Activated CD4-positive, alpha-beta T cell treated with anti-CD3 and anti-CD28 coated beads for 36 hours (primary cell): ENCODE measurements at places on chromosomes 6 and 20. TPM values are rescaled to one million over a fixed set of nuclear protein-coding genes. Genes with fewer than 3 reads are reported as not detected.

Gene R3HDML
- not detected for total RNA-seq

DNA sequence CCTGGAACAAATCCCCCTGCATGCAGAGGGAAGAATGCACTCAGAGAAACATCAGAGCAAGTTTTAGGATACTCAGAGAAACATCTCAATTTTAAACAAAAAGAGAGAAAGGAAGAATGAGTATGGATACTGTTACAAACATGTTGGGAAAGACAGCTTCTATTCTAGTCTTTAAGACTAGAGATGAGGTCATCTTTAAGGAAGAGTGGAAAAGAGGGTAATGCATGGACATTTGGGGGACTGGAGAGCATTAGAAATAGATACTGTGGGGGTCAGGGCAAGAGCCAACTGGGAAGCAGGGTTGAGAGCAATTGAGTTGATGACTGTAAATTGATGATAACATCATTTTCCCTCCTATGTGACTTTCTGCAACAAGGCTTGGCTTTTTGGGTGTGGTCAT is 431.2 kb downstream of the CDH26 start:
- DNase-seq, result no peak

Gene OR12D3
- total RNA-seq, result not detected

GRCh38 chr20:25481918-25482253 is 74.4 kb downstream of the GINS1 start:
- DNase-seq, result no peak

GRCh38 chr6:108751282-108751681 is 96.9 kb upstream of the ARMC2 start:
- DNase-seq, result no peak

Gene MACROD2
- total RNA-seq, result not detected

Gene ERVFRD-1
- not detected for total RNA-seq

DNA sequence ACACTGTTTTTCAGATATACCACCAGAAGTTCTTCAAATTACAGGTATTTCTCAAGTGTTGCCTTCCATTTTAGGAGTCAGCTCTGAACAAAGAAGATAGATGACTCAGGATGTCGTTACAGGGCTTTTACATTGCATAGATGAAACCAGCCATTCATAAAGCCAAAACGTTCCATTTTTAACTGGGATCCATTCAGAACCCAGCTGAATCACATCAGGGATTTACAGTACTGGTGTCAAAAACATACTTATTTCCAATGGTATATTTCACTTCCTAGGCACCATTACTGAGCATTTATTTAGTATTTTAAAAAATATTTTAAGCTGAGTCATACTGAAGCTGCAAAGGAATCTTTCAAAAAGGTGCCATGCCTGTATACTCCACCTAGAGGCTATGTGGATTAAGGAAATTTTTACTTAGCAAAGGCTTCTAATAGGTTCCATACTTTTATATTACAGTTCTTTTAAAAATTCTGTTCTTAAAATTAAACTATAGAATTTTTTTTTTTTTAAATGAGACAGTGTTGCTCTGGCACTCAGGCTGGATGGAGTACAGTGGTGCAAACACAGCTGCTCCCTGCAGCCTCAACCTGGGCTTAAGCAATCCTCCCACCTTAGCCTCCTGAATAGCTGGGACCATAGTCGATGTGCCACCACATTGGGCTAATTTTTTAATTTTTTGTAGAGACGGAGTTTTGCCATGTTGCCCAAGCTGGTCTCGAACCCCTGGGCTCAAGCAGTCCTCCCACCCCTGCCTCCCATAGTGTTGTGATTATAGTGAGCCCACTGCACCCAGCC is 2.6 kb downstream of the ASF1A start:
- no peak for DNase-seq

GRCh38 chr6:162385980-162386379 is 341.6 kb downstream of the PRKN start:
- DNase-seq, result no peak

- DNase-seq, result peak; percentile 79
Measured at GRCh38 chr6:31822036-31822821, 5.3 kb upstream of the HSPA1B start.

DNA sequence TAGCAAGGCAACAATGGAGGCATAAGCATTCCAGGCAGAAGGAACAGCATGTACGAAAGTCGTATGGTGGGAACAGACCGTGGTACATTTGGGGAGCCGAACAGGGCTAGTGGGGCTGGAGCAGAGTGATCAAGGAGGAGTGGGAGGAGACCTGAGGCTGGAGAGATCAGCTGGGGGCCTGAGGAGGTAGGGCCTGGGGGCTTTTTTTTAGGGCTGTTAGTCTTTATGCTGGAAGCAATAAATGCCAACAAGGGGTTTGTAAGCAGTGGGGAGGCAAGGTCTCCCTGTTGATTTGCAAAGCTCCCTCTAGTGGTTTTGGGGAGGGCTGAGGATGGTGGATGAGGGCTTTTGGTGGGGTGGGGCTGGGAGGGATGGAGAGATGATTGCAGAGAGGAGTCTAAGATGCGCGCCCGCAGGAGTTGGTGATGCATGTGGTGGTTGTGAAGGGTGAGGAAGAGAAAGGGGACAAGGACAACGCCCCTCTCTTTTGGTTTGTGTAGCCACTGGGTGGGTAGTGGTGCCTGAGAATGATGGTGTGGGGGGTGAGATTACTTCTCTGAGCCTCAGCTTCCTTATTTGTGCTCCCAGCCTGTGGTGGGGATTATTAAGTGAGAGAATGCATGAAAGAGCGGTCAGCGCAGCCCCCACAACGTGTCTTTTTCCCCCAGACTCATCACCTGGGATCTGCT is 74.1 kb upstream of the TOX2 start:
- peak; percentile 66 for DNase-seq

DNA sequence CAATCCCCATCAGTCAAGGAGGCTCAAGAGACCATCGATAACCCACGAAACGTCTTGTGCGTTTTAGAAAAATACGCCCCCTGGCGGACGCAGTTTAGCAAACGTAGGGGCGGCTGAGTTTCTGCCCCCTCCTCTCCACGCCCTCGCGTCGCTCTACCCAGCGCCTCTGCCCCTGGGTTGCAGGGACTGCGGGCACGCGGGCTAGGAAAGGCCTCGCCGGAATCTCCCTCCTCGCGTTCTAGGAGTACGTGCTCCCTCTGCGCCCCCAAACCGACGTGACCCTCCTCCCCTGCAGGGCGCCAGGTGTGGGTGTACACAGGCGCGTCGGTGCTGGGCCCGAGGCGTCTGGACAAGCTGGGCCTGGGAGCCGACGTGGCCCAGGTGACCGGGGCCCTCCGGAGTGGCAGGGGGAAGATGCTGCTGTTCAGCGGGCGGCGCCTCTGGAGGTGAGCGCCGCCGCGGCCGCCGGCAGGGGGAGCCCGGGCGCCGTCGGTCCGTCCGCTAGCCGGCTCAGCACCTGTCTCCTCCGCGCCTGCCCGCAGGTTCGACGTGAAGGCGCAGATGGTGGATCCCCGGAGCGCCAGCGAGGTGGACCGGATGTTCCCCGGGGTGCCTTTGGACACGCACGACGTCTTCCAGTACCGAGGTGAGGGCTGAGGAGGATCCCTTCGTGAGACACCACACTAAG is 5.3 kb downstream of the MMP9 start:
- peak; percentile 85 for DNase-seq

Gene CNBD2
- total RNA-seq, result 3.5 TPM

Gene ALDH5A1
- total RNA-seq, result 18.8 TPM

- no peak for DNase-seq
Measured at GRCh38 chr20:35013421-35014411, 58.0 kb downstream of the MYH7B start.

DNA sequence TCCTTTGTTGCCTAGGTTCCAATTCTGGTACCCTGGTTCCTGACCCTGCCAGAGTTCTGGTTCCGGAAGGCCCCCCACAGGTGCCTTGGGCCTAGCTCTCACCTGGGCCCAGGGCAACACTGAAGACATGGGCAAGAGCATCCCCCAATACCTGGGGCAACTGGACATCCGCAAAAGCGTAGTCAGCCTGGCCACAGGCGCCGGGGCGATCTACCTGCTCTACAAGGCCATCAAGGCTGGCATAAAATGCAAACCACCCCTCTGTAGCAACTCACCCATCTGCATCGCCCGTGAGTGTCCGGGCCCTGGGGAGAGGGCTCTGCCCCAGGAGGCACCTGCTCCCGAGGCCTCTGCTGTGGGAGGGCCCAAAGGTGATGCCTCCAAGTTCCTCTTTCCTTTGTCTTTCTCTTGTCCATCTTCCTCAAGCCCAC is at the start of gene ARMC12:
Gene ARMC12 (plus strand): TSS at position 51 of the 431 bp plus-strand sequence. CDS start 77 bp downstream, at position 128.
- no peak for DNase-seq

DNA sequence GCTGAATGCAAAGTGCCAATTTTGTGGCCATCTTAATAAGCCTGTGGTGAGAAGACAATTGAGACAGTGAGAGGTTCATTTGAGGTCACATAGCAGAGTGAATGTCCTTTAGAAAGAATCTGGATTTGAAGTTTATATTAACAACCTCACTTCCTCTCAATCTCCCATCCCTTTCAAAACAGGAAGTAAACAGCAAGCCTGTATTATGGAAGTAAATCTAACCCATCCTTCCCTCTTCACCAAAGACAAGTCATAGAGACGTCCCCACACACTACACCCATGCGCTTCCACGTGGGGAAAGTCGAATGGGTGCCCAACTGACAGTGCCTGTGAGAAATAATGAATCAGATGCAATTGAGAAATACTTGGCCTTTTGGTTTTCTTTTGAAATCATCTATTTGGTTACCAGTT is 28.8 kb upstream of the CCND3 start:
- peak; percentile 84 for DNase-seq

DNA sequence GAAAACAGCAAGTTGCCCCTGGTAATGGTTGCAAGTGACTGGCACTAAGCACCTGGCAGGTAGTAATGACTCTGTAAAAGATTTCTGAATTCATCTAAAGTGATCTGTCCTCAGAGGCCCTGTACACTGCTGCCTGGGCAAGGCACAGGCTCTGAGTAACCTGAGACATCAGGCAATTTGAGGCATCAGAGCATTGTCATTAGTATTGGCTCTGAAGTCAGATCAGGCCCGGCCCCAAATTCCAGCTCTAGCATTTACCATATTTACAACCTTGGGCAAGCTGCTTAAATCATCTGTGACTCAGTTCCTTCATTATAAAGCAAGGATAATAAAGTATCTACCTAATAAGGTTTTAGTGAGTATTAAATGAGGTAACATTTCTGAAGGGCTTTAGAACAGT is 17.3 kb upstream of the TENT5A start:
- DNase-seq, result no peak

DNA sequence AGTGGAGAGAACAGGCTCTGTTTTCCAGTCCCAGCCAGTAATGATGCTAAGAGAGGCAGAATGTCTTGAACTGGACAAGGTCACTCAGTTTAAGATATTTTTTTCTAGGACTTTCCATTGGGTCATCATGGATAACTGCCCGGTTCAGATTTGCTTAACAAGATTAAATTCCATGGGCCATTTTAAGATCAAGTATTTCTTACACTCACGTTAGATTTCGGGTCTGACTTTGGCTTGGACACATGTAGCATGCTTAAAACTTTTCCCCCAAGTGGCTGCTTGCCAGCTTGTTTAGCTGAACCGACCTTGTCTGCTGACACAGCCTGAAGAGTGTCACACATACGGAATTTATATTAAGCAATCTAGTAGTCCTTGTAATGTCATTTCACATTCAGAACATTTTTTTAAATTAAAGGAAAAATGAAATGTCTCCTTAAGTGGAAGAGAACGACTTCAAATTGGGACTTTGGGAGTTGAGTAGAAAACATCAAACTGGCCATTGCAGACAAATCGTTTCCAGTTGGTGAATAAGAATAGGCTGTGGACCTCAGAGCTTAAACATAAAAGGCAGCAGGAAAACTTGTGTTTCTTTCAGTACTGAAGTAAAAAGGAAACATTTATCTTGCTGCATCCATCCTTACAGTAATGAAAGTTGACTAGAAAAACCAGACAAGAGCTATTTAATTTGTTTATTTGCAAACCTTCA is 29.0 kb downstream of the ARMC2 start:
- DNase-seq, result no peak

Gene CEP57L1
- total RNA-seq, result 23.8 TPM

- DNase-seq, result no peak
Measured at GRCh38 chr6:139871803-139872510, 497.5 kb upstream of the CITED2 start.

- DNase-seq, result no peak
Measured at GRCh38 chr20:6530779-6531315, 236.6 kb upstream of the BMP2 start.

- DNase-seq, result no peak
Measured at GRCh38 chr6:134706153-134706552, 243.7 kb downstream of the ALDH8A1 start.

DNA sequence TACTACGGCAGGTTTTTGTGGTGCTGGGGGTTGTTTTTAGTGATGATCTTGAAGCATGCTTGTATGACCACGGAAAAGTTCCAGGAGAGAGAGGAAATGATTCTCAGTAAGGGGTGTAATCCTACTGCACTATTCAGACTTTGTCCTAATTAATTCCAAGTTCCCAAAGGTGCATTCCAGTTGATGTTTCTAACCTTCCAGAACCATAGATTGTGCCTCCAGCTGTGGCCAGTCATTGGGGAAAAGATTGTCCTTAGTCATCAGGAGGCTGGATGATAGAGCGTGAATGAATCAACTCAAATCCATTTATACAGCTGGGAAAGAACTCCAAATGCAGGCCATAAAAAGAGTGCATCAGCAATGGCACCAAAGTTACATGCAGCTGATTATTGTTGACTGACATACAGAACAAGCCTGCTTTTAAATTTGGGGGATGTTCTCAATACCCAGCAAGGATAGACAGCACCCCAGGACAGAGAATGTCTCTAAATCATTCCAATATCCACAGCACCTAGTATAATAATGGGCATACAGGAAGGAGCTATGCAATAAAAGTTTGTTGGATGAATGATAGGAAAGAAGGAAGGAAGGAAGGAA is 27.8 kb upstream of the PKHD1 start:
- DNase-seq, result no peak

DNA sequence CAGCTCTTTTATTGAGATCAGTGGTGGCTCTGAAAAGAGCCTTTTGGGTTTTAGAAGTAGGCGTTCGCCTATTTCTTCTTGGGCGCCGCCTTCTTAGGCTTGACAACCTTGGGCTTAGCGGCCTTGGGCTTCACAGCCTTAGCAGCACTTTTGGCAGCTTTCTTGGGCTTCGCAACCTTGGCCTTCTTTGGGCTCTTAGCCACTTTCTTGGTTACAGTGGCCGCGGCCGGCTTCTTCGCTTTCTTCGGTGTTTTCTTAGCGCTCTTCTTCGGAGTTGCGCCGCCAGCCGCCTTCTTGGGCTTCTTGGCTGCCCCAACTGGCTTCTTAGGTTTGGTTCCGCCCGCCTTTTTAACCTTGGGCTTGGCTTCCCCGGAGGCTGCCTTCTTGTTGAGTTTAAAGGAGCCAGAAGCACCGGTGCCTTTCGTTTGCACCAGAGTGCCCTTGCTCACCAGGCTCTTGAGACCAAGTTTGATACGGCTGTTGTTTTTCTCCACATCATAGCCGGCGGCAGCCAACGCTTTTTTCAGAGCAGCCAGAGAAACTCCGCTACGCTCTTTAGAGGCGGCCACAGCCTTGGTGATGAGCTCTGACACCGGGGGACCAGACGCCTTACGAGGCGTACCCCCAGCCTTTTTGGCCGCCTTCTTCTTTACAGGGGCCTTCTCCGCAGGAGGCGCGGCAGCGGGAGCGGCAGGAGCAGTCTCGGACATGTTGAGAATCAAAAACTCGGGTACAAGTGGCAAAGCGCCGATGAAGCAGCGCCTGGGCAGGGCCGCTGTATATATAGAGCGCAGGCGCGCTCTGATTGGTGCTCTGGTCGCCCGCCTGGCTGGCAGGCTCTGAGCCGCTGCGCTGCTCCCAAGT is 31.3 kb upstream of the HFE start:
- DNase-seq, result peak; percentile 93
